ENCODE measurements at places on chromosomes 13 and 19.

- no peak for DNase-seq
Observed at GRCh38 chr19:51293571-51294210, 17.8 kb upstream of the IGLON5 start.

DNA sequence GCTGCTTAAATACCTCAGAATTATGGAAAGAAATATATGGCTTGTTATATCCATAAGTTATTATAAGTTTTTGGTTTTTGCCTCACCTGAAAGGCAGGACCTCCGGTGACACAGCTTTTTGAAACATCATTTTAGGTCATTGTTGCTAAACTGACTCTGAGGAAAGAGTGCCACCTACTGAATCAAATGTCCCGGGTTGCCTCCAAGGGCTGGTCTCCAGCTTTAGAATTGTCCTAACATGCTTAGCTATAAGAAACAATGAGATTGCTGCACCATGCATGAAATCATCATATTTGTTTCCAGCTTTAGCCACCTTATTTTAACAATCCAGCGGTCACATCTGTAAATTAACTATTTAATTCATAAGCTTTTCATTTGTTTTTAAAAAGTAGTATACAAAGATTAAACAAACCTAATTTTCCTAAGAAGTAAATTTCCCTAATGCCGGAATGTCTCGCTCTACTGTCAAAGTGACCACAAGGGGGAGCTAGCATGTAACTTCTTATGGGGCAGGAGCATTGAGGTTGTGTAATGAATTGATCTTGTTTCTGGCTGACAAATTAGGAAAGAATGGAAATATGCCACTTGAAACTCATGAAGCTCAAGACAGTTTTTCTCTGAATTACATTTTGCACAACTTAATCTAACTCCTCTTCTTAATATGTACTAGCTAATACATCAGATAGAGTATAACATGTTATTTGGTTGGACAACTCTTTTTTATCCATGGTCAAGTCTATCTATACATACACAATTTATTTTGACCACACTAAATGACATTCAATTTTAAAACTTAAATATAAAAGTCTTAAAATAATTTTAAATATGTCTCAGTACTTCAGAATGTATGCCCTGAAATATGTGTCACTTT, 6.7 kb upstream of the PCDH17 start:
- DNase-seq: no peak

GRCh38 chr19:9709305-9709704, 34.4 kb upstream of the ZNF562 start:
- no peak for DNase-seq

- DNase-seq: no peak
Observed at GRCh38 chr19:46927893-46928292, 67.1 kb downstream of the ARHGAP35 start.

GRCh38 chr19:6524311-6524710, 6.5 kb upstream of the TNFSF9 start:
- no peak for DNase-seq

DNA sequence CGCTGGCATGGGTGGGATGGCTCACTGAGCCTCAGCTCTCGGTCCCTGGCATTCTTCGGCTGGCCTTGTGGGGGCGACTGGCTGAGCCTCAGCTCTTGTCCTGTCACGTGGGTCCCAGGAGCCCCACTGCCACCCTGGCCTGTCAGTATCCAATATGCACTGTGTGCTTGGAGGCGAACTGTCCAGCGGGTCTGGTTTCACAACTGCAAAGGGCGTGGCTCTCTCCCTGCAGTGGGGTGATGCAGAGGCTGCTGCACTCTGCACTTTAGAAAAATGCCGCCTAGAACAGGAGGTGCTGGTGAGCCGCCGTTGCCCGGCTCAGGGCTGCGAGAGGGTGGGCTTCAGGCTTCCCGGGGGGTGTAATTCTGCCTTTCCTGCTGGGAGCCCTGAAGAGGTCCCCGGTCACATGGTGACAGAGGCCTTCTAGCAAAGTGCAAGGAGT, 17.0 kb upstream of the TMEM255B start:
- no peak for DNase-seq

DNA sequence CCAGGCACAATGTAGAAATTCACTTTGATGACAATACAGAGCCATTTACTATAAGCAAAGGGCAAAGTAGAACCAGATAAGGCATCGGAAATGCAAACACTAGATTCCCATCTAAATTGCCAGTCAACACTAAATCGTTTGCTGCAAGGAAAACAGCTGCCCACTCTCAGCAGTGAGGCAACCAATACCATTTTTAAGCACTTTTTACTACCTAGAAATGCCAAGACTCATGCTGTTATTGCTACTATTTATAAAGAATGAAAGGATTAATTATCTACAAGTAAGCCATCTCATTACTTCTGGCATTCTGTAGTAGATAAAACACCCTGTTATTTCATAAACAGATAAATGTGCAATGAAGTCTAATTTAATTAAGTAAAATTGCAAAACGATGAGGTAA, 422.0 kb downstream of the FGF14 start:
- no peak for DNase-seq

GRCh38 chr19:12946092-12946721, 545 bp downstream of the RAD23A start:
- DNase-seq: peak; percentile 66

DNA sequence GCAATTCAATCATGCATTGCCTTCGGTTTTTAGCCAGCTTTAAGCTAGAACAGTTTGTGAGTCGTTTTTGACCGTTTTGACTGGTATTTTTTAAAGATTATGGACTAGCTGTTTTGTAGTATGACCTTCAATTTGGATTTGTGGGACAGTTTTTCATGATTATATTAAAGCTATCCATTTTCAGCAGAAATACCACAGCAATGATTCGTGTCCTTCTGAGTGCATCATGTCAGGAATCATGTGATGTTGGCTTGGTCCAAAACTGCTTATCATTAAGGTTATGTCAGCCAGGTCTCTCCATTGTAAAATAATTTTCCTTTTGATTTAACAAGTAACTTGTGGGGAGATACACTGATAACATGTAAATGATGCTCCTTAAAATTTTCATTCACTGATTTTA, 229.0 kb downstream of the POSTN start:
- DNase-seq: no peak

DNA sequence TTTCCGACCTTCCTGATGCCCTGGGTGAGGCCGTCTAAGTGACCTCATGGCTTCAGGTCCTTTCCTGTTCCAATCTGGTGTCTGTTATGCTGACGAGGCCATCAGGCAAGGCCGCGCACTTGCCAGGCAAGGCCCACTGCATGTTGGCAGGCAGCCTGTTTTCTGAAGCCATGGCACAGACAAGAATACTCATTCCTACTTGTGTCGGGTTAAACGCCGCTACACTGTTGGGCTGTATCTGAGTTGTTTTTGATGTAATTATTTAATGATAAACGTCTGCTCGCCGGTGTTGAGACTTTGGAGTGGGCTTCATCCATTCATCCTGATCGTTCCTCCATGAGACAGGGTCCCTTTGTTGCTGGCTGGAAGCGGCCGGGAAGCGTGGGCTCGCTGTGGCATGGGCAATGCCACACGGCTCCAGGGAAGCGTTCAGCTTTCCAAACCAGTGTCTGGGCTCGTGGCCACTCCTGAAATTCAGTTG, 92.1 kb downstream of the ATP11A start:
- peak; percentile 43 for DNase-seq

- no peak for DNase-seq
Observed at GRCh38 chr19:47885067-47885463, 1.1 kb downstream of the SULT2A1 start.

DNA sequence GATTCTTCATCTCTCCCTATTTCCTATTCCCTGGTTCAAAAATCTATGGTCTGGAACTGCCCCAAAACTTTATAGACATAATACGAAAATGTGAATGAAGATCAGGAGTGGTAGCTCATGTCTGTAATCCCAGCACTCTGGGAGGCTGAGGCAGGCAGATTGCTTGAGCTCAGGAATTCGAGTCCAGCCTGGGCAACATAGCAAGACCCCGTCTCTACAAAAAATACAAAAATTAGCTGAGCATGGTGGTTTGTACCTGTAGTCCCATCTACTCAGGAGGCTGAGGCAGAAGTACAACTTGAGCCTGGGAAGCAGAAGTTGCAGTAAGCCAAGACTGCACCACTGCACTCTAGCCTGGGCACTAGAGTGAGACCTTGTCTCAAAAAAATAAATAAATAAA, 35.1 kb downstream of the UGGT2 start:
- DNase-seq: no peak

GRCh38 chr13:114318624-114319023, 4.3 kb downstream of the CHAMP1 start:
- DNase-seq: no peak

DNA sequence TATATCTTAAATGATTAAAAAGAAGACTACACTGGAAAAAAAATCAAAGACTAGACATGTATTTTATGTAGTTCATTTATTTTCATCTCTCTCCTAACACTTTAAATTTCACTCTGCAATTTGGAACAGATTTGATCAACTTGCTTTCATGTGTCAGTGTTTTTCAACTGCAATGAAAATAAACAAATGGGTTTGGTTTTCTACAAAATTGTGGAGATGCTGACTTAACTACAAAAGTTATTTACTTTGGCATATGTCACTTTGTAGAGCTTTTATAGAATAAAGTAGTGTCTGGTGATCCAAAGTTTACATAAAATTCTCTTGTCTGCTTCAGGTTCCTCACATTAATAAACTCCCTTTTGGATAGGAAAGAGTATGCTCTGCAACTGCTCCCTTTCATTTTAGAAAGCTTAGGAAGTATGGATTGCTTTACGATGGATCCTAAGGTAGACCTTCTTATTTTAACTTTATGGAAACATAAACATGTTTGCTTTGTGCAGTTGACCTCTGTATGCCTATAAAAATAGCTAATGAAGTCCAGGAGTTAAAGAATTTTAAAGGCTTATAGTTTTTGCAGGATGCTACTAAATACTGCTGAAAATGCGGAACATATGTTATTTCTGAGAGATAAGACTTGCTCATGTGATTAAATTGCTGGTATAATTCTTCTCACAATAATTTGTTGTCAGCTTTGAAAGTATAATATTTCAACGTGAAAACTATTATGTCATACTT, 815.9 kb downstream of the PCDH9 start:
- DNase-seq: no peak

DNA sequence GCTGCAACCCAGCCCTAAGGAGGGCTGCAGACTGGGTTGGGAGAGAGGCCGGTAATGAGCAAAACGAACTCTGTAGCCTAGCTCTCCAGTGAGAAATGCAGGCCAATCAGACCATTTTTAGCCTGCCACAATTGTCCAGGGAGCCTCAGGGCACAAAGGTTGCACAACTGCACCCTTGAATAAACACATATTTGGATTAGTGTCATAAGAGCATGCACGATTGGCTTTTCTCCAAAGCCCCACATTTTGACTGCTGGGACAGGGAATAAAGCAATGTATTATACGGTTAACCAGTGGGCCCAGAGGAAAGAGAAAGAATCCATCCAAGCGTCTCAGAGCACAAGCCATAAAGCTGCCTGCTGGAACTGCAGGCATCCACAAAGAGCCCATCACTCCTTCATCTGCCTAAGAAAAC, 729.4 kb upstream of the SGCG start:
- no peak for DNase-seq

DNA sequence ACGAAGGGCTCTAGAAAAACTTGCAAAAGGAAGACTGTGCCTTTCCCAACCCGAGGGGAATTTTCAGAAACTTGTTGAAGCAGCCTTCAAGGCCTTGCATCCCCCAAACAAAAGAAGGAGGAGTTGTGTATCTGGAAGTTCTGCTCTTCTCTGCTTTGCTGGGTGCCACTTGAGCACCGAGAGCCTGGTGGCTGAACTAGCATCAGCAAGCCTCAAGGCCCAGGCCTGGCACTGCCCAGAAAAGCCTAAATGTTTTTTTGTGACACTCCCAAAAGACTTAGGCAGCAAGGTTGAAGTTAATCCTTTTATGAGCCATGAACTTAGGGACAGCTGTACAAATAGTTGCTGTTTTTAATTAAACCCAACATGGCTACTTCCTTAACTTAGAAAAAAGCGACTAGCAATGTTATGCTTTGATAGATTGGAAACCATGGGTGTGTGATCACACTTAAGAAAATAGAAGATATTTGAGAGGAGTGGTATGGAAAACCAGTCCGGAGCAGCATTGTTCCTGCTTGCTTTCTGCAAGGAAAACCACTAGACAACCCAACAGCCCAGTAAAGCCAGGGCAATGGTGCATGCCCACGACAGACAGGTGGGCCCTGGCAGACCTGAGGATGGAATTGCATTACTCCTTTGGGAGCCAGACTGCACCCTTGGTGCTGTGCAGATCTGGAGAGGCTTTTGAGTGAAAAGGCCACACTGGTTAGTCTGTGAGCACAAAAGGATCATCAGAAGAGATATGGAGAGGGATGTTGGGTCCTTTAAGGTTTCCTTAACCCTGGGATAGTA, 788 bp upstream of the DLEU7 start:
- DNase-seq: no peak

DNA sequence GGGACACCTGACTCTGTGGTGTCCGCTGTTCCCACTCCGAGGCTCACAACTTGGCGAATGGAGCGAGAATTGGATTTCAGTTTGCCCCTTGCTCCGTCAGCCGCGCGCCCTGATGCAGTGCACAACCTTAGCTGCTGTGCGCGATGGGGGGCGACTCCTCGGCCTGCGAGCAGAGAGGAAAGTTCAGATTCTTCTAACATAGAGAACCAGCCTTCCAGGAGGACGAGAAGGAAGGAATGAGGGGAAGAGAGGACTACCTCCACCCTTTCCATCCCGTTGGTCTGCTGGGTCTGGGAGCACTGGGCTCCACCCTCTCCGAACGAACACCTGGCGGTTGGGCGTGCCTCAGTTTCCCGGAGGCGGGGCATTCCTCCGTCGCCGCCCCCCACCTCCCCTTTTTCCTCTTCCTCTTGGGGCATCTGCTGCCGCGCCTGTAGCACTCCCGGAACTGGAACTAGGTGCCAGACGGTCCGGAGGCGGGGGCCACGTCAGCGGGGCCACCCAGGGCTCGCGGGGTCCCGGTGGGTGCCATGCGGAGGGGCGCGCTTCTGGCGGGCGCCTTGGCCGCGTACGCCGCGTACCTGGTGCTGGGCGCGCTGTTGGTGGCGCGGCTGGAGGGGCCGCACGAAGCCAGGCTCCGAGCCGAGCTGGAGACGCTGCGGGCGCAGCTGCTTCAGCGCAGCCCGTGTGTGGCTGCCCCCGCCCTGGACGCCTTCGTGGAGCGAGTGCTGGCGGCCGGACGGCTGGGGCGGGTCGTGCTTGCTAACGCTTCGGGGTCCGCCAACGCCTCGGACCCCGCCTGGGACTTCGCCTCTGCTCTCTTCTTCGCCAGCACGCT, at the start of gene KCNK6:
KCNK6 (plus strand) TSS at position 425 of the 838 bp plus-strand sequence; CDS start at position 531, 106 bp downstream.
- DNase-seq: no peak

DNA sequence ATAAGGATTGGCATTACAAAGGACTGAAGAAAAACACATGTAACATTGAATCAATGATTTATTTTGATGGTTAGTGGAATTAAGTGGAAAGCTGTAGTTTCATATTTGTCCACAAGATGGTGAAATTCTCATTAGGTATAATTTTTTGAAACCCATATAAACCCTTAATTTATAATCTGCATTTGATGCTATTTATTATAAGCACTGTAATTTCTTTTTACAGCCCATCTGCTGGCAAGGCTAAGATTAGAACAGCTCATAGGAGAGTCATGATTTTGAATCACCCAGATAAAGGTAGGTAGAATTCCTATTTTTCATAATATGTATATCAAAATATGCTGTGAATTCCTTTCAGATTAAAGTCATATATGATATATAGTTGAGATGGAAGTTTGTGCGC, 62.2 kb downstream of the DNAJC15 start:
- DNase-seq: no peak

GRCh38 chr13:63327584-63327983, 1911.9 kb upstream of the PCDH20 start:
- DNase-seq: no peak
